Psoas muscle (tissue), 8 donors: ENCODE measurements at places on chromosomes 5 and 9. TPM values are rescaled to one million over a fixed set of nuclear protein-coding genes. Genes with fewer than 3 reads are reported as not detected.
A peak's percentile ranks its signal among the peaks of the same experiment; 100 is the strongest.

- DNase-seq: no peak
These were observed 9.0 kb downstream of the FOCAD start for GRCh38 chr9:20693068-20693467.

- no peak for DNase-seq
These were observed 10.3 kb downstream of the FKBP15 start for GRCh38 chr9:113210815-113211214.

GRCh38 chr9:36933676-36934215 lies 100.3 kb downstream of the PAX5 start:
- no peak for DNase-seq

DNA sequence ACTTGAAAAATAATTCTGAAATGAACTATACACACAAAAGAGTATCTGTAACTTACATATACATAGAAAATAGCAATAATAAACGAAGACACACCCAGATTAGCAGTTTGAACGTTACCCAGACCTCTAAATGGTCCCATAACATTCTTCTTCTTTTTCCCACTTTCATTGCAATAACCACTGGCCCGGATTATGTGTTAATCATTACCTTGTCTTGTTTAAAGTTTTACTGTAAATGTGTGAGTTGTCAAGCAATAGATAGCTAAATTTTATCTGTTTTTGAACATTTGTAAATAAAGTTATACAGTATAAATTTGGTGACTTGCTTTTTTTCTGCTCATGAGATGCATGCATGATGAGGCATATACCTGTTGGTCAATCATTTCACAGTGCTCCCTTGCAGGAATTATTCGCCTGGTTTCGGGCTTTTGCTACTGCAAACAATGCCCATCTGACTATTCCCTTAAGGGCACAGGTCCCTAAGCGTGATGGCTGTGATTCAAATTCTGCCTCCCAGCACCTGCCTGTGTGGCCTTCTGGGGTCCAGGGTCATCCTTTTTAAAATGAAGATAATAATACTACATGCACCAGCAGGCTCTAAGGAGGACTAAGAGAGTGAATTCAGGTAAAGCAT lies 66.1 kb downstream of the GADD45G start:
- DNase-seq: no peak

DNA sequence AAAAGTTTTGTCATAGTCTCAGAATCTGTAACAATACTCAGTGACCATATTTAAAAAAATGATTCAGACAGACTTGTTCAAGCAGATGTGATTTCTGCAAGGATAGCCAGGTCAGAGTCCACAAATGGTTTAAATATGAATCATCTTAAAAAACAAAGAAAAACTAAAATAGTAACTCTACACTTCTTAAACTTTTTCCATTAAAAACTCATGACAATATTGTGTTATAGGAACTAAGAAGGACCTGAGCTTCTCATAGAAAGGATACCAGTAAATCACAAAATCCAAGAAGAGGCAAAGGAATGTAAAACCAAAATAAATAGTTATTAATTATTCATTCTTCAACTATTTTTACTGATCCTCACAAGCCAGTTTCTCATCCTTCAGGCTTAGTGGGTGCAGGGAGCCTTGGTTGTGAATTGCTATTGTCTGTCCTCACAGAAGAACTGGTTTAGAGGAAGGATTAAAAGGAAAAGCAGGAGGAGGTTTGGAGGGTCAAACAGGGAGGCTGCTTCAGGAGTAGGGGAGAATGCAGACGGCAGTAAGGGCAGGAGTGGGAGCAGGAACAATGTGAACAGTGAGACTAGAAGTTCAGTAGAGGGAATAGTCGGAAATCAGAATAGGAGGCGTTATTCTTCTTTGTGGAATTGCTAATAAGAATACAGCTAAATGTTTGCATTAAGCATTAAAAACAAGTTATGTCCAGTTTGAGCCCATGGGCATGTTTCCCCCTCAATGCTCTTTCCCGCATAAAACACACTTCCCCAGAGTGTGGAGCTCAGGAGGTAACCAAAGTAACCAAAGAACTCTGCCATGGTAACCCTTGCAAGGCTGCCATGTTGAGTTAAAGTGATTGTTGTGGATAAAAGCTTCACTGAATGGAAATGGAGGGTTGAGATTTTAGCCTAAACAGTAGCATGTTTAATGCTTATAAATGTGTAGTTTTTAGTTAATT lies 110.7 kb downstream of the CCDC192 start:
- DNase-seq: no peak

DNA sequence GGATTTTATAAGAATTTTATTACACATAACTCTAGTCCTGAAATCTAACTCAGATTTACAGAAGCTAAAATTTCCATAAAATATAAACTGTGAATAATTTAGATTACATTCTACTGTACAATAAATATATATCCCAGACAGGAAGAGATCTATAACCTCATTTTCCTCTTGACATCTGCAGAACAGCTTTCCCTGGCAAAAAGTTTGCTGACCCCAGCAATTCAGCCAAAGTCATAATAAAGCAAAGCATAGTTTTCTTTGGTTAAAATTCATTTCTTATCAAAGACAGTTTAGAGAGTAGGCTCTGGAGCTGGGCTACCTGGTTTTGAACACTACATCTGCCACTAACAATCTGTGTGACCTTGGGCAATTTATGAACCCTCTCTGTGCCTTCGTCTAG lies 372.5 kb downstream of the CAAP1 start:
- DNase-seq: no peak

DNA sequence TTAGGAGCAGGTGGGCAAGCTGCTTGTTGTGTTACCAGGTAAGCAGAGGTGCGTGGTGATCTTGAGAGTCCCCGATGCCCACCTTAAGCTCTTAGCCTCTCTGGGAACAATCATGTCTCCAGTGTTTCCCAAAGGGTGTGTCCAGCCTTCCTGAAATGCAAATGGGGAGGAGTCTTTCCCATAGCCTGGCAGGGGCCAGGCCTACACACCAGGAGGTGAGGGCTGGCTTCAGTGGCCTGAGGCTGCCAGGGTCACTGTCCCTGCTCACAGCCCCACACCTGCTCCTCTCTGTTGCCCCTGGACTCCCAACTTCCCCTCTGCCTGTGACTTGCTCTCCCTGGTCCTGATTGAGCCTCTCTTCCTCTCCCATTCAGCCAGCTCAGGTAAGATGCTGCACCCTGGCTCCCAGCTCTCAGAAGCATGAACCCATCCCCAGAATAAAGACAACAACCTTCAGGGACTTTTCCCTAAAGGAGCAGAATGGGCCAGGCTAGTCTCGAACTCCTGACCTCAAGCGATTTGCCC lies 65.7 kb upstream of the PHYKPL start:
- DNase-seq: peak; percentile 15

GRCh38 chr5:115461506-115462290 lies 82.9 kb downstream of the FEM1C start:
- DNase-seq: no peak

GRCh38 chr9:135960411-135961276 lies 529 bp downstream of the UBAC1 start:
- no peak for DNase-seq

DNA sequence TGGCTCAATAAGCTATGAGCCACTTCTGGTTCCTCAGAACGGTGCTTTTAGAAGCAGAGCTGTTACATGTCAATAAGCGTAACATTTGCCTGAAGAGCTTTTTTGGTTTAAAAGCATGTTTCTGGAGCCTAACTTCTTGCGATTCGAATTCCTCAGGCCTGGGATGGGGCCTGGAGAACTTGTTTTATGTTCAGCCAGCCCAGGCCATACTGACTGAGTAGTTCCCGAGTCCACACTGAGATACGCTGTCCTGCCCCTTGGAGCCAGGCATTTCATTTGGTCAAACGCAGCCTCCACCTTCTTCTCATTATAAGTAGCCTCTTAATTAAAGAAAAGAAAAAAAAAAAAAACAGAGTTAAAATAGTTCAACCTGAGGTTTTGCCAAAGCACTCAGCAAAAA lies 260.6 kb upstream of the ANKRD55 start:
- DNase-seq: no peak

DNA sequence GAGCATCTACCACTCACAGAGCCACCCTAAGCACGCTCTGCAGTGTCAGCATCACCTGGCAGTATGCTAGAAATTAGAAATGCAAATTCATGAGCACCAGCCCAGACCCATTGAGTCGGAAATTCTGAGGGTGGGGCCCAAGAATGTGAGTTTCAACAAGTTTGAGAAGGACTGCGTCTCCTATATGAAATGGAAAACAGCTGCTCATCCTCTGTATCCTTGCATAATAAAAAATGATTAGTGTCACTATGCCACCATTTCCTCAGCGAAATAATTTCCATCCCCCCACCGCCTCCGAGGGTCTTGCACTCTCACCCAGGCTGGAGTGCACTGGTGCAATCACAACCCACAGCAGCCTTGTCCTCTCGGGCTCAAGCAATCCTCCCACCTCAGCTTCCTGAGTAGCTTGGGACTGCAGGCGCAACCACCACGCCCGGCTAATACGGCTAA lies 1.3 kb upstream of the IQGAP2 start:
- no peak for DNase-seq

DNA sequence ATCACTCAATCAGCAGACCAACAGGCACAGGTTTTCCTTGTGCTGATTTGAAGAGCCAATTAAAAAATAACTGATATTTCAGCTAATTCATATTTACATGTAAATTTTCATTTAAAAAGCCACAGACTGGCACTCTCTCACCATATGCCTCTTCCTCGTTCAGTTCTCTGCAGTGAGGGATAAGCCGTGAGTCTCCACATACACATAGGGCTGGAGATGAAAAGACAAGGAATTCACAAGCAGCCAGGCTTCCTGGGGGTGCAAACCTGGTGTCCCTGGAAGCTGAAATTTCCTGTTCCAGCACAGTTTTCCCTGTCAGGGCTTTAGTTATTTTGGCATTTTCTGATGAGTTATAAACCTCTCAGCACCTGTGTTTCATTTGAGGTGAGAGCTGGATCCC lies 323.9 kb upstream of the PANK3 start:
- no peak for DNase-seq

DNA sequence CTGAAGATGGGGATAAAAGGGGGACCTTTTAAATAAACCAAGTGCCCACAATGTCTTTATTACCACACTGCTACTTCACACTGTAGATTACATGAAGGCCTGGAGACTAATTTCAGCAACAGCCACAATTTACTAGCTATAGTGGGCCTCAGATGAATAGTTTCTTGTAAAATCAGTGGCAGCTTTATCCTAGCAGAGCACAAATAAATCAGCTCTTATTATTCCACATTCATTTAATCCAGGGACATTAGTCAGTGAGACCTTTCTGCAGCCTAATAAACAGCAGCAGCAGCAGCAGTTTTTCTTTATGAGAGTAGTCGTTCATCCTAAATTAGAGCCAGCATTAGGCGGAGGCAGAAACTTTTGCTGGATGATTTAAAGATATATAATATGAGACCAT lies 542.3 kb downstream of the PSAT1 start:
- DNase-seq: no peak

- no peak for DNase-seq
These were observed 11.1 kb upstream of the WNK2 start for GRCh38 chr9:93172666-93173364.

- no peak for DNase-seq
These were observed 150.1 kb downstream of the NNT start for GRCh38 chr5:43753069-43753468.

DNA sequence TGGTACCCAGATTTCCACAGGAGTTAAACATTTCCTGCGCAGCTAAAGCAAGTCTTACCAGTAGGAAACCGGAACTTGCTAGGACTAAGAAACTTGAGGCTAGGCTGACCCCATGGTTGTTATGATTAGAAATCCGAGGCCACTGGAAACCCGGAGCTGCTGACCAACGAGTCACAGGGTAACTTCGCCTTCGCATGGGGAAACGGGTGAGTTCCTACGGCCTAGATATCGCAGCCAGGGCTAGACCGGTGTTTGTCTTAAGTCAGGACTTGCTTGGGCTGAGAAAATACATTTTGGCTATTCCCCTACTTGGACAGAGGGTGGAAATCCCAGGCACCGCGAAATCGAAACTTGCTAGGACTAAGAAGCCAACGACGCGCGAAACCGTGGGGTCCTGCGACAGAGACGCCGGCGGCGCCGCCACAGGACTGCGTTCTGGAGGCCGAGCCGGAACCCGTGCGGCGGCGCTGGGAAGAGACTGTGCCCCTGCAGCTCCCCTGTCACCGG lies 1.6 kb upstream of the ANXA2R start:
- no peak for DNase-seq

DNA sequence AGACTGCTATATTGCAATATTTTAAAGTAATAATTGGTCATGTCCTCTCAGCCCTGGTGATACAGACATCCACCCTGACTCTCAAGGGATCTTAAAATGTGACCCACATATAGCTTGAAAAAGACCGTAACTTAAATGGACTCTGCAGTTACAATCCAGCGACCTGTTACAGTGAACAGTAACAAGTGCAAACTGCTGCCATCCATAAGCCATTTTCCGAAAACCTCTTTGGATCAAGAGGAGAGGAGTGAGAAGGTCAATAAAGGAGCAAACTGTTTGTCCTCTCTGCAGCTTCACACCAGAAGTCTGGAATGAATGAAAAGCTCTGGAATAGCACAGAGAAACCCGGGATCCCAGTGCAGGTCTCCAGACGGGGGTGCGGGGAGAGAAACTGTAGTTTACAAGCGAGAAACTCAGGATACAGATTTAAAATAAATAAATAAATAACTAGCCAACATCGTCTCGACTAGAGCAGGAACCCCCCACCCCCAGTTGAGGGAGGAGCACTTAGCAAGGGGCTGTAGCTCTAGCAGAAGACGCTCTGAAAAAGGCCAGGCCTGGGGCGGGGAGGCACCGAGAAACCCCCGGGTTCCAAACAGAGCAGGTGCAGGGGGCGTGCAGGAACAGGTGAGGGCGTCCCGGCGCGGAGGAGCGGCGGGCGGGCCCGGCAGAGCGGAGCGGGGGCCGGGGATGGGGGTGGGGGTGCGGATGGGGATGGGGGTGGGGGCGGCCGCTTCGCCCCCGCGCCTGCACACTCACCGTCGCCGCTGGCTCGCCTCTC lies 572 bp downstream of the ZDHHC21 start:
- DNase-seq: no peak

GRCh38 chr9:115104908-115105307 lies 13.0 kb downstream of the TNC start:
- no peak for DNase-seq

GRCh38 chr5:56282216-56282615 lies 49.1 kb upstream of the ANKRD55 start:
- no peak for DNase-seq

- DNase-seq: no peak
These were observed 21.7 kb upstream of the TENT2 start for GRCh38 chr5:79590396-79590999.

DNA sequence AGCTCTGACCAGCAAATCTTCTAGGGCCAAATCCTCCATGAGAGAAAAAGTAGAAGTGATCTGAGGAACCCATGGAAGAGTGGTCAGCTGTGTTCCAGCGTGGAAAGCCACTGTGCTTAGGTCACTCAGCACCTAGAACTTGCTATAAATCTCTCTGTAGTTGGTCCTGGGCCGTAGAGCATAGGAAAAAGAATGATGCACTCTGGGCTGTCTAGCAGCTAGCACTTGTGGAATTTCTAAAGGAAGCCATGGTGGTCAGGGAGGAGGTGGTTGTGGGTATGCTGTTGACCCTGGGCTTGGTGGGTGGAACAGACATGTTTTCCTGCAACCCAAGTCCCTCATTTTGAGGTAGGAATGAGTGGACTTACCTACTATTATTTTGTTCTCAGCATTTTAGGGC lies 48.1 kb downstream of the GGTA1 start:
- DNase-seq: no peak

Gene PCDHAC1
- total RNA-seq: 0.08 TPM
